SK-N-SH treated with all-trans-retinoic acid at 6 μM for 48 hours (cell line): ENCODE measurements at places on chromosomes 16 and 17.

GRCh38 chr17:35807371-35808144 lies 1.7 kb upstream of the TAF15 start:
- ATAC-seq = no peak

DNA sequence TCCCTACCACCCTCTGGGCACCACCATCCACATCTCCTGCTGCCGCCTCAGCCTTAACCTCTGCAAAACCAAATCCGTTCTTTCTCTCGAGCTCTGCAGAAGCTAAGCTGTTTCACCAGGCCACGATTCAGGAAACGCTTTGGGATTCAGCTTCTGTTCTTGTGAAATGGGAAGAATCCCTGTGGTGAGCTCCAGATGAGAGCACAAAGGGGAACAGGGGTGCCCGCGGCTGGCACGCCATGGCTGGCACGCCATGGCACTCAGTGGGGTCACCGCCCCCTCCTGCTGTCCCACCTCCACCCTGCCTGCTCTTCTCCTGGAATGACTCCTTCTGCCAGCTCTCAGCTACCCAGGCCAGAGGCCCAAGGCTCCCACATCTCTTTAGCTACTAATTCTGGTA lies 5.7 kb downstream of the QPRT start:
- ATAC-seq = no peak

GRCh38 chr16:49622421-49623402 lies 233.2 kb downstream of the ZNF423 start:
- ATAC-seq = no peak

DNA sequence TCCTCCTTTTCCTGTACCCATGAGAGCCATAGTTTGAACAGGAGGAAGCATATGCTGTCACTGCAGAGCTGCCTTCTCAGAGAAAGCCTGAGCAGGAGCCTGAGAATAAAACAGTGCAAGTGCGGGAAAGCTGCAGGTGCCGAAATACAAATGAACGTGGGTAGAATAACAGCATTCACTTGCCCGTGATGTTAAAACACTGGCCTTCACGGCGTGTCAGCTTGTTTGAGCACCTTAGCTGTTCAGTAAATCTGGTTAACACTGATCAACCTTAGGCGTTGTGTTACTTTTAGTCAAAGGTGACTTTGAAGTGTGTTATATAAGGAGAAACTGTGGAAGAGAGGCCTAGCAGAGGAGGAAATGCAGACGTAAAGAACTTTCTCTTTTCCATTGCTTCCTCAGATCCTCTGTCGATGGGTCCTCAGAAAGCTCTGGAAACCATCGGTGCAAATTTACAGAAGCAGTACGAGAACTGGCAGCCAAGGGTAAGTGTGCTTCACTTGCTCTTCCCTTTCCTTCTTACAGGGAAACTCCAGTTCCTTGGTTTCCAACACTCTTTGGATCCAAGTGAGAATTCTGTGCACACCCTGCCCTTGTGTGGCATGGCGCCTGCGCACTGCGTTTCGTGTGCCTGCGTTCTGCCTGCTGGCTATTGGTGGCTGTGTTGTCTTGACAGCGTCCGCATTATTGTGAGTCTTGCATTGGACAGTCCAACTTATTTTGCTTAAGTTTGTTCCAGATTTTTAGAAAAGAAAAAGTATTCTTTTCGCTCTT lies 98.9 kb downstream of the RPTOR start:
- no peak for ATAC-seq

- no peak for ATAC-seq
Measured at GRCh38 chr17:56845934-56846333, 12.0 kb downstream of the DGKE start.

DNA sequence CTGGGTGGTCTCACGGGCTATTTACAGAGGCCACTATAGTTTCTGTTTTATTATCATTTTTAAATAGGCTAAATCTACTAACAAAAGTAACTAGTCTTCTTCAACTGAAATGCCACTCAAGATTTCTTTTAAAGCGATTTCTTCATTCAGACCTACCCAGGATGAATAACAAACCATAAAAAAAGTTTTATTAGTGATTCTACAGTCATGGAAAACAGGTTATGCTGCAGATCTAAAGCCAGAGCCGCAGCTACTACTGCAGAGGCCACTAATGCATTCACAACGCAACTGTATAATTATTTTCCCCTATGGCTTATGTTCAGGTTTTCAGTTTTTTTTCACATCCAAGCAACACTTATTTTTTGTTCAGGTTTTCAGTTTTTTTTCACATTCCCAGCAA lies 136.2 kb upstream of the AXIN2 start:
- ATAC-seq = no peak

DNA sequence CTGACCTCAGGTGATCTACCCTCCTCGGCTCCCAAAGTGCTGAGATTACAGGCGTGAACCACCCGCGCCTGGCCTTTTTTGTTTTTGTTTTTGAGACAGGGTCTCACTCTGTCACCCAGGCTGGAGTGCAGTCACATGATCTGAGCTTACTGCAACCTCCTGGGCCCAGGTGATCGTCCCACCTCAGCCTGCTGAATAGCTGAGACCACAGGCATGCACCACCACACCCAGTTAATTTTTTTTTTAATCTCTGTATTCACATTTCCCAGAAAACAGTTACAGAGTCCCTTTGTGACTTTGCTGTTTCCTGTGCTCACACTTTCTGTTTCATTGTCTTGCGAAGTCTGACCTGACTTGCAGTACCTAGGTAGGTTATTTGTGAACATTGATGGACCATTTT lies 2.7 kb downstream of the CLUAP1 start:
- ATAC-seq = no peak

GRCh38 chr17:44687756-44688155 lies 1.8 kb downstream of the CCDC43 start:
- ATAC-seq = no peak

DNA sequence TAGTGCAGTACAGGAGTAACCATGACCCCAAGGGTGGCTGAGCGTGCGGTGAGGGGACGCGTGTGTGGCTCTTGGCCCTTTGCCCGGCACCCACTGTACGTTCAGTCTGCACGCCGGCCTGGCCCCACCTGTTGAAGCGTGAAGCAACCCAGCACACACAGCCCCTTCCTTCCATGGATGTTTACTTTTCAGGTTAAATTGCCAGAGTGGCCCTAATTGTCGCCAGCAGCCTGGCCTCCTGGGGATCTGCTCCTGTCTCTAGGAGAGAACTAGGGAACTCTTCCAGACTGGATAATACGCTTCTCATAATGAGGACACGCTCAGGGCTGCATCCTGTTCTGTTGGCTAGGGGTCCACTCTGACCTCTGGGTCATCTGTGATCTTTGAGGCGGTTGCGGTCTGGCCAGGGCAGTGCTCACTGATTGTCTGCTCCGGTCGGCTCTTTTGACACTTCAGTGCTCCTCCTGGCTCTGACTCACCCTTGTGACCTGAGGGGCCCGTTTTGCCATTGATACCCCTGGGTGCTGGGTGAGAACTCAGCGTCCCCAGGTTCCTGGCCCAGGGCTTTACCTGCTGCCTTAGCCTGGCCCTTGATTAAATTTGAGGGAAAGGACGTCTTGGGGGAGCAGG lies 27.7 kb downstream of the TPSG1 start:
- ATAC-seq = no peak

DNA sequence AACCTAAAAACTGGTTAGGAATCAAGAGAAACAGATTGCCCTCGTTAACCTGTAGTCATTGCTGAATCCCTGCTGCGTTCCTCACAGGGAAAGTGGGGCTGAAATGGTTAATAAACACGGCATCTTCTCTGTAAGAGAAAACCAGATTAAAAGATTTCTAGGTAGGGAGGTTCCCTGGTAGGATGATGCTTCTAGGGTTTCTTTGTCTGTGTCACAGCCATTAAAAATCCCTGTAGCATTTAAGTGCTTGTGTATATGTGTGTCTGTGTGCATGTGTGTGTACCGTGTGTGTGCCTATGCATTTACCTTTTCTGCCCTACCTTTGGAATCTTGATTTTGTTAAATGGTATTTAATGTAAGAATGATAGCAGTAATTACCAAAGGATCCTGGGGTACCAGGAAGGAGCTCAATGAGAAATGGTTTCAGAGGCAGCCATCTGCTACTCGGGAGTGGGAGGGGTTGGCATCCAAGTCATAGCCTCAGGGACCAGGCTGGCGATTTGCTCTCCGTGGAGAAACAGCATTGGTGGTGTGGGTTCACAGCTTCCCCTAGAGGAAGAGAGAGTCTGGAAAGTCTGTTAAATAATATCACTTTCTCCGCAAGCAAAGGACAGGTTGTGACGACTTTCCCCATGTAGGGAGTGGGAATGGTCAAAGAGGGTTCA lies 177.1 kb downstream of the HS3ST4 start:
- no peak for ATAC-seq

GRCh38 chr16:75377729-75378386 lies 55.4 kb downstream of the CFDP1 start:
- ATAC-seq = peak; percentile 97
